ENCODE measurements at places on chromosomes 7 and 10. TPM values are rescaled to one million over a fixed set of nuclear protein-coding genes. Genes with fewer than 3 reads are reported as not detected.

The LEP gene
- total RNA-seq = 5.0 TPM

The CYP51A1 gene
- 20.3 TPM for total RNA-seq

The TMEM196 gene
- not detected for total RNA-seq

The CALCR gene
- not detected for total RNA-seq

The SEMA3C gene
- 67.9 TPM for total RNA-seq

The AKR1D1 gene
- not detected for total RNA-seq

The PSTK gene
- 3.7 TPM for total RNA-seq

The PANK1 gene
- 8.3 TPM for total RNA-seq

DNA sequence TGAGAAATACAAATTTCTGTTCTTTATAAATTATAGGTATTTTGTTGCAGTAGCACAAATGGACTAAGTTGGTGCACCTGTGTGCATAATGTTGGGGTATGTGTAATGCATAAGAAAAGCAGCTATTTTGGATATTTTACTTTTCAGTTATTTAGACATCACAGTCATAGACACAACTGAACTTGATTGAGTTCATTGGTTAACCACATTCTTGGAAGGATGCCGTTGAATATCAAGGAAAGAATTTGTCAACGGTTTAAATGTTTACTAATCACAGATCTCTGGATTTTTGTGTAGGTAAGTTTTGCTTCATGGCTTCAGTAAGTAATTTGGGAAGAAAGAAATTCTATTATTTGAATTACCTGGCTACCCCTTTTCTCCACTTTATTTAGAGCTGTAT lies 4.1 kb downstream of the OTUD1 start:
- no peak for DNase-seq

DNA sequence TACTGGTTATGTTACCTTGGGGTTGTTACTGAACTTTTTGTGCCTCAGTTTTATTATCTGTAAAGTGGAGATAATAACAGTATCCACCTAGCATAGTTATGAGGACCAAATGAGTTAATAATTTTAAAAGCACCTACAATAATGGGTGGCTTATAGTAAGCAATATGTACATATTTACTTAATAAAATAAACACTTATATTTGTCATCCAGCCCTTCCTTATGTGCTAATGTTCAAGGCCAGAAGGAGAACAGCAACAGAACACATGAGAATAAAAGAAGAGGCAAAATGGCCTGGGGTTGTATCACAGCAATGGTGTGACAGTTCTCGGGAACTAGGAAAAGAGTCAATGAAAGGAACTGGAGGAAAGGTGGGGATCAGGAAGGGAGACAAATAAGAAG lies 255.4 kb upstream of the LRGUK start:
- no peak for DNase-seq

GRCh38 chr10:2145491-2145890 lies 408.2 kb upstream of the ADARB2 start:
- no peak for DNase-seq

- no peak for DNase-seq
Observed at GRCh38 chr10:11386044-11386443, 225.4 kb downstream of the USP6NL start.

GRCh38 chr10:85447690-85448089 lies 918.9 kb downstream of the GRID1 start:
- DNase-seq = no peak

DNA sequence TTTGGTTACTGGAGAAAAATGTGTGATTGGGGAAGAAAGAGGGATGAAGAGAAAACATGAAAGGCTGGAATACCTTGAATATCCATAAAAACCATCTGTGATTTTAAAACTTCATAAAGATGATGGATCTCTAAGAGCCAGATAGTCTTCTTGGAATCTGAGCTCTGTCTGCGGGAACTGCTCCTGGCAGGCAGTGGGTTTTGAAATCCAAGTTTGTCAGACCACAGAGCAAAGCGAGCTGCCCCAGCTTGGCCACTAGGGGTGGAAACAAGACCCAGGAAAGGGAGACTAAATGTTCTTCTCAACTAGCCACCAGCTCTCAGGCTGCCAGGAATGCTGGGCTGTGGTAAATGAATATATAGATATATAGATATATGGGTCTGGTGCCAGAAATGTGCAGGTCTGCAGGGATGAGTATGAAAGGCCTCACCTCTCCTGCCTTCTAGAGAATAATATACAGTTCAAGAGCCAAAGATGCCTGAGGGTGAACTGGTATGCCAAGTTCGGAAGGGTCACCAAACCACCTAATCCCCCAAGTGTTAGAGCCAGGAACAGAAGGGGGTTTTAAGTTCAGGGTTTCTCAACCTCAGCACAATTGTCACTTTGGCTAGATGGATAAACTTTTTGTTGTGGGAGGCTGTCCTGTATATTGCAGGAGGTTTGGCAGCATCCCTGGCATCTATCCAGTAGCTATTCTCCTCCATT lies 208.8 kb downstream of the KCNMA1 start:
- DNase-seq = no peak

GRCh38 chr10:59176241-59177030 lies at the start of gene PHYHIPL:
PHYHIPL (plus strand) TSS chr10:59176643; CDS start chr10:59176854, 211 bp downstream.
- no peak for DNase-seq

DNA sequence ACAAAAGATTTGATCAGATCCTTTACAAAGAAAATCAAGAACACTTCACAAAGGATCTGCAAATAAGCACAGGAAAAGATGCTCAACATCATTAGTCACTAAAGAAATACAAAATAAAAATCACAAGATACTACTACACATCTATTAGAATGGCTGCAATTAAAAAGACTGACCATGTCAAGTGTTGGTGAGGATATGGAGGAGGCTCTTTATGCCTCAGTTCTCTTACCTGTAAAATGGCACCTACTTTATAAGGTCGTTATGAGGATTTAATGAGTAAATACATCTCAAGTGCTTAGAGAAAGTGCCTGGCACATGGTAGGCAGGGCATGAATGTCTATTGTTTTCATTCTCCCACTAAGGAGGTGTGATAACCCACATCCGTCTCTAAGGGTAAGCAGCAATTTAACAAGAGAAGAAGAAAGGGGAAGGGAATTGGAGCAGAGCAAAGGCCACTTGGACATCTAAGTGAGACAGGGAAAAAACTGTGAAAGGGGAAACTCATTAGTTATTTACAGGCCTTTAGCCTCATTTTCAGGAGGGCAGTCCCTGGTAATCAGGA lies 157.5 kb upstream of the NFE2L3 start:
- no peak for DNase-seq

DNA sequence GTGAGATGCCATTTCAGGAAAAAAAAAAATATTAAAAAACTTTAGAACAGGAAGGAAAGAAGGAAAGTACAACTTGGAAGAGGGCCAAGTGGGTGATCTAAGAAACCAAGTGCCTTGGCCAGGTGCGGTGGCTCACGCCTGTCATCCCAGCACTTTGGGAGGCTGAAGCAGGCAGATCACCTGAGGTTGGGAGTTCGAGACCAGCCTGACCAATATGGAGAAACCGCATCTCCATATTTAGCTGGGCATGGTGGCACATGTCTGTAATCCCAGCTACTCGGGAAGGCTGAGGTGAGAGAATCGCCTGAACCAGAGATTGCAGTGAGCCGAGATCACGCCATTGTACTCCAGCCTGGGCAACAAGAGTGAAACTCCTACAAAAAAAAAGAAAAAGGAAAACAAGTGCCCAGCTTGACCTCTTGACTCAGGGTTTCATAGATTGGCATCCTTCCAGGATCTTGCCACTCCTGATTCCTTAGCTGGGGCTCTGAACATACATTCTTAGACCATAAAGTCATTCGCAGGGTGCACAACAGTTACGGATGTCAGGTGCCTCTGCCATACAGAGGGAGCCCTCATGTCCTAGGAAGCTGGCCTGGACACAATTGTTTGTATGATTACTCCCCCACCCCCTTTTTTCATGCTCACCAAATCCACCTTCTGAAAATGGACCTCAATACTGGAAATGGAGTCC lies 2.1 kb upstream of the GUSB start:
- no peak for DNase-seq

GRCh38 chr10:7519351-7519750 lies 108.5 kb upstream of the SFMBT2 start:
- no peak for DNase-seq

DNA sequence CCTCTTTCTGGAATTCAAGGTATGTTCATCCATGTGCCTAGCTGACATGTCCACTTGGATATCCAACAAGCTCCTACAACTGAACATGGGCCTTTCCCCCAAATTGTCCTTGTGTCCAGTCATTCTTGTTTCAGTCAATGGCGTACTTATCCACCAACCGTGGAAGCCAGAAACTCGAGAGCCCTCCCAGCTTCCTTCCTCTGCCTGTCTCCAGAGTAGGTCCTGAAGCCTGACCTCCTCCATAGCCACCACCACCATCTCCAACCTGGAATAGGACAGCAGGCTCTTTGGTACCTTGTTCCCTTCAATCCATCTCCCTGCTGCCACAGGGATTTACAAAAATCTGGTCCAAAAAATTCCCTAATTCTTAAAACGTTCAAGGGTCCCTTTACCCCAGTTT lies 305.1 kb downstream of the RPS24 start:
- no peak for DNase-seq

Data from heart right ventricle (tissue), 16 donors.